ENCODE measurements at places on chromosomes 4 and X.

GRCh38 chr4:52945326-52945898, 83.3 kb downstream of the RASL11B start:
- DNase-seq = no peak

DNA sequence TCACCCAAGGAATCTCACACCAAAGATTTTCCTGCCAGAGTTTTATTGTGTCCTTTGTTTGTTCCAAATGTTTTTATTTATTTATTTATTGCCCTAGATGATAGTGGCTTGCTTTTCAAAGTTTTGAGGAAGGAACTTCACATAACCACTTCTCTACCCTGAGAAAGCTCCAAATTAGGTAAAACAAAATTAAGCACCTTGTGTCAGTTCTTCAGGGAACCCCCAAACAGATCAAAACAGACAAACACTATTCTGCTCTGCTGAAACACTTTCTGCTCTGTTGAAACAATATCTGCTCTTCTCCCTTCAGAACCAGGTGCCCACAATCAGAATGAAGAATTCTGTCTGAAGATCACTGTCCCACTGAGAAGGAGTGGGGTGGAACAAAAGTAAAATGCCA, 16.5 kb upstream of the CYBB start:
- no peak for DNase-seq

DNA sequence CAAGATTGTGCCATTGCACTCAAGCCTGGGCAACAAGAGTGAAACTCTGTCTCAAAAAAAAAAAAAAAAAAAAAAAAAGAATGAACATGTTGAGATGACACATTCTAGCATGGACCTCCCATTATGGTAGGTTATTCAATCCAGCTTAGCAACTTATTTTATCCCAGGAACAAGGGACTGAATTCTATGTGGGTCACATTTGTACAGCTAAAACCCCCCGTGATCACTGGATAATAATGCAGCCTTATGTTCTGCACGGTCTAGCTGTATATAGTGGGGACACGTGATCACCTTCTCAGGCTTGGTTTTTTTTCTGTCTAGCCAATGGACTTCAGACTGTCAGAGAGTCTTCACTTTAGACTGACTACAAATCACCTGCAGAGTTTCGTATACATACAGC, 115.2 kb upstream of the FRG1 start:
- no peak for DNase-seq

DNA sequence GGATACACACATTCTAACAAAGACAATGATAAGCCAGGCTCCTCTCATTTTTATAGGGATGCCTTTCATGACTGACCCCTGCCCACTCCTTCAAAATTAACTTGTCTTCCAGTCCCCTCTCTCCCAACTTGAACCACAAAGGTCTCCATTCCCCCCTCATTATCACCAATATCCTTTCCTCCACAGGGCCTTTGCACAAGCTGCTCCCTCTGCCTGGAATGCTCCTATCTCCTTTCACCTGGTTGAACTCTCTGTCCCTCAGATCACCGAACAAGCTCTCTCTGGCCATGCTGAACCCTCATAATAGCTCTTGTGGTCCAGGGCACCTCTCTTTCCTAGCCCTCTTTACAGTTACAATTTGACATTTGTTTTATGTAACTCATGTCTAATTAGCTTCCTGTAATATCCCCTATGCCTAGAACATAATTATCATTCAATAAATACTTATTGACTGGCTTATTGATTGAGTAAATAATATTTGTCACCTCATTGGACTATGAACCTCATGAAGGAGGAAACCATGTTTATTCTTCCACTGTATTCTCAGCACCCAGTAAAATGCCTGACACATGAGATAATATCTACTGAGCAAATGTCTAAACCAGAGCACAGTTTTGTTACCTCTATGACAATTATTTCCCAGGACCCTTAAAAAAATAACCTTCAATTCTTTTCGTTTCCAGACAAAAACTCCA, 266.3 kb upstream of the RASGEF1B start:
- no peak for DNase-seq

DNA sequence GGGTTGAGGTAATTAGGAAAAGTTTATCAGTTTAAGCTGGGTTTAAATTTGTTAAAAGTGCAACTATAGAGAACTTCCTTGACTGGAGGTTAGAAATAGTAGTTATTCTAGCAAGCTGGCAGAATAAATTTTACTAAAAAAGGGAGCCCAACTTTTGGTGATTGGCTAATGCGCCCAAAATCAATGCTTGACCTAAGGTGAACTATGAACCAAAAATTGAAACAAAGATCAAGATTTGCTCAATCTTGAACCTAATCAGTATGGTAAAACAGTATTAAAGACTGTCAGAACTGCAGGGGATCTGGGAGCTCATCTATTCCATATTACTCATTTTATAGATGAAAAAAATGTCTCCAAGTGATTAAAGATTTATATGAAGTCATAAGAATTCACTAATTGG, 6.1 kb upstream of the SPATA18 start:
- DNase-seq = no peak

- no peak for DNase-seq
Observed at GRCh38 chrX:17848545-17849265, 12.4 kb downstream of the RAI2 start.

Data from myocyte (in vitro differentiated cells).